AG08396 (cell line): ENCODE measurements at places on chromosomes 1 and 21.

DNA sequence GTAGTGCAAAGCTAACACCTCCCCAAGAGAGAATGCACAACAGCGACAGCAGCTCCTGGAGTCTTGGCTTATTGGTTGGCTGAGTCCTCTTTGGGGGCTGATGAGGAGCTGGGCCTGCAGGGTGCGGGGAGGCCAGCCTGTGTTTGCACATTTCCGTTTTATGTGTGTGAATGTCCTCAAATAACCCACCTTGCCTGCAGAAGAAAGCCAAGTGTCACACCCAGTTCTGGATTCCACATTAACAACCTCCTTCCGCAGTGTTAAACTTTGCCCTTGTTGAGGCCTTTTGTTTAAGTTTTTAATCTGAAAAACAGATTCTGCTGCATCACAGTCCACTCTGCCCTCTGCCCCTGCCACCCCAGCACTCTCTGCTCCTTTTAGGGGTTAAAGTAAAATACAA lies 274.5 kb downstream of the TM2D1 start:
- no peak for DNase-seq

DNA sequence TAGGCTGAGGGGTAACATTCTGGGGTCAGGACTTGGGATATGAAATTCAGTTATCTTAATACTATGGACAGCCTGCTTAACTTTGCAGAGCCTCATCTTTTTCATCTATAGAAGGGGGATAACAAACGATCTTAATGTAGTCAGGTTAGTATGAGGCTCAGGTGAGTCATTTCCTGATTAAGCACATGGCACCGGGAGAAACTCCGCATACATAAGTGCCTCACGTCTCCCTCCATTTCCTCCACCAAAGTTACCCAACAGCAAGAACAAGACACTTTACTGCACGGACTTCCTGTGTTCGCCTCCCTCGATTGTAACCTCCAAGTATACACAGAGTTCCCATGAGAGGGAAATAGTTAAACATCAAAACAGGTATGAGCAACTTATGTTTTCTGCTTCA lies 112.7 kb upstream of the COA6 start:
- DNase-seq, result no peak

DNA sequence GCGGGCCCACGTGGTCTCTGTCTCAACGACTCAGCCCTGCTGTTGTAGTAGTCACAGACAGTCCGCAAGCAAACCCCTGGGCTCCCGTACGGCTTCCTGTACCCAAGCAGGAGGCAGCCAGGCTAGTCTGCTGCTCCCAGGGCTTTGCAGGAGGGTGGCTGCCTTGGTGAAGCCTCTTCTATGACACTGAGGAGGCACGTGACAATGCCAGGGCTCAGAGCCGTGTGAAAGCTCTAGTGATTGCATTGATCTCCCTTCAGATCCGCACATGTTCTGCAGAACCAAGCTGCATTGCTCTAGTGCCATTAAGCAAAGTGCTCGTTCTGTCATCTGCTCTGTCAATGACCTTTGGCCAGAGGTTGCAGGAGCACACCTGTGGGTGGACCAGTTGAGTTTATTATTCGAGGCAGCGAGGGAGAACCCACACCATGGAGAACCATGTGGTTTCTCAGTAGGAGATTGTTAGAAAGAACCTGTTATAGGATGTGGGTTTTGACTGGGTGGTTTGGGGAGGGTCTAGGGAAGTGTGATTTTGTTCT lies 18.0 kb downstream of the UMODL1 start:
- DNase-seq, result no peak

DNA sequence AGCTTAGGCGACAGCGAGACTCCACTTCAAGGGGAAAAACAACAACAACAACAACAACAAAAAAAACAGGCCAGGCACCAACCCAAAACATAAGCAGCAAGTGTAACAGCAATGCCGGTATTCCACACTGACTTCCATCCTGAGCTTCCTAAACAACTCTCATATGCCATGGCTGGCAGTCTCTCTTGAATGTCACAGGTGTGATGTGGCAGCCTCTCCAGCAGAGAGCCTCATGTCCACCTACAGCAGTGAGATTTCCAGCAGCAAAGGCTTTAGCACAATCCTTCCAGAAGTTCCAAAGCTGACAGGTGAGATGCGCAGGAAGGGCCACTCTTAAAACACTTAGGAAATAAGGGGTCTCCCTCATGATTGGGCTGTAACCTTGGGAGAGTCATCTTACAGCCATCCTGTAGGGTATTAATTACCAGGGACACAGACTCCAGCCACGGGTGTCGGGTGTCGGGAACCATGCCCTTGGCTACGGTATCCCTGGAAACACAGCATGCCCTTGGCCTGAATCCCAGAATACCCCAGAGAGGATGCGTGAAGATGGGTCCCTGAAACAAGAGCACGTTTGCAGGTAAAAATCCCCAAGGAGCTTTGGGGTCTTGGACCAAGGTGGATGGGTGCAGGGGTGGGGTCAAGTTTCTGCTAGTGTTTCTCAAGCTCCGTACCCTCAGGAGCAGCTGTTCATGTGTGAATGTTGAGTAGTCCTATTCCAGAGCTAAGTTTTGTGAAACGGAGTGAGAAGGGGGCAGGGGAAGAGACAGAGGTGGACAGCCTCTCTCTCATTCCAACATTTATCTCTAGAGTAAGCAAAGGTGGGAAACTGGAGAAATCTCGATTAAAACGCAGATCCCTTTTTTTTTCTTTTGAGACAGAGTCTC lies 31.4 kb downstream of the CLSTN1 start:
- DNase-seq, result peak; percentile 29

DNA sequence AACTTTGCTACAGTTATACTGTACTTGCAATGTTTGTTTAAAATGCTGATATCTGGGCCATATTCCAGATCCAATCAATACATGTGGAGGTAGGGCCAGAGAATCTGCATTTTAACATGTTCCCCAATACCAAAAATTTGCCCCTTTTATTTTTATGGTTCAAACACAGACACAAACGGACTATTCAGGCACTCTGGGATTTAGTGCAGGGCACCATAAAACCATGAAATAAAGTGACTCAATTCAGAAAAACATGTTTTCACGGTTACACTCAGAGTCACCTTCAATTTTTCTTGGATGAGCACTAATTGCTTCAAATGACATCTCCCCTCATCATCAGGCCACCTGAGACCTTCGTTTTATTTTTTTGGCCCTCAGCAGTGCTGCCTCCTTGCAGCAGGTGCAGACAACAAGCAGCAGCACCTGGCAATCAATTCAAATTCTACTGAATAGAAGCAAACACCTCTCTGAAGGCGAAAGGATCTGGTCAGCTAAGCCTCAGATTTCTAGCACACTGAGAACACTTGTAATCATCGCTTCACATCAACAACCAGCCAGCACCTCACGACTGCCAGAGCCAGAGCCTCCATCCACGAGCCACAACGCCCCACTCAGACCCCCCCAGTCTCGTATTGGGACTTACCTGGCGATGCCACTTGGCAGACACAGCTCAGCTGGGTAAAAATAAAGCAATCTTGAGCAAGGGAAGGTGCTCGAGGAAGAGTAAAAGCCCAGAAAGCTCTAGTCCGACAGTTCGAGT lies 1.1 kb downstream of the ERO1B start:
- peak; percentile 9 for DNase-seq

GRCh38 chr1:169144941-169145626 lies 38.6 kb downstream of the ATP1B1 start:
- DNase-seq, result no peak
